ENCODE measurements at places on chromosomes 6 and 20.
A peak's percentile ranks its signal among the peaks of the same experiment; 100 is the strongest.

DNA sequence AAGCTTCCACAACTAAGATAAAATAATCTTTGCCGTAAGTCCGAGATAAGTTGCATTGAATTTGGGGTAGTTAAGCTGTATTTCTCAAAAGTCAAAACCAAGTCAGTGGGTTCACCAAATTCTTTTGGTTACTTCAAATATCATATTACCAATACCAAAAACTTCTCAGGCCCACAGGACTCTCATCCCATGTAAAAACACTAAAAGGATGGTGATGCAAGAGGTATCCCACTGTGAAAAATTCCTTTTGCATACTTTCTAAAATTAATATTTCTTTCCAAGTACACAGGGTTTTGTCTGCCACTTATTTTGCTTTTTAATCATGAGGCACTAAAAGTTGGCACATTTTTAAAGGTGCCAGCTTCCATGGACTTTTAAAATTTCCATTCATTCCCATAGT, 151.3 kb downstream of the GJA10 start:
- DNase-seq, result no peak

DNA sequence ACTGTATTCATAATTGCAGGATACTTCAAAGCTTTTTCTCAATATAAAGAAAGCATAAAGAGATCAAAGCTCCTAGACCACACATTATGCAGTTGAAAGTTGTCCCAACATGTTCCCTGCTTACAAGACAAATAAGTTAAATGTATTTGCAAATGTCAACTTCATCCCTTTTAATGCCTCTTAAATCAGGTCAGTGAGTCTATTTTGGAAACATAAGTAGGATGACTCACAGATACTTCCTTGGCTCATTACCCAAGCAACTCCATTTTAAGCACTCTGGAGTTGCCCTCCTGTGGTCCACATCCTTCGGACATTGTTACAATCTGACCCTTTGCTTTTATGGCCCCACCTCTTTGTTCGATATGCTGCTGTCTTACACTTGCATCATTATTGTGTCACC, 162.0 kb downstream of the FAXC start:
- DNase-seq, result no peak

DNA sequence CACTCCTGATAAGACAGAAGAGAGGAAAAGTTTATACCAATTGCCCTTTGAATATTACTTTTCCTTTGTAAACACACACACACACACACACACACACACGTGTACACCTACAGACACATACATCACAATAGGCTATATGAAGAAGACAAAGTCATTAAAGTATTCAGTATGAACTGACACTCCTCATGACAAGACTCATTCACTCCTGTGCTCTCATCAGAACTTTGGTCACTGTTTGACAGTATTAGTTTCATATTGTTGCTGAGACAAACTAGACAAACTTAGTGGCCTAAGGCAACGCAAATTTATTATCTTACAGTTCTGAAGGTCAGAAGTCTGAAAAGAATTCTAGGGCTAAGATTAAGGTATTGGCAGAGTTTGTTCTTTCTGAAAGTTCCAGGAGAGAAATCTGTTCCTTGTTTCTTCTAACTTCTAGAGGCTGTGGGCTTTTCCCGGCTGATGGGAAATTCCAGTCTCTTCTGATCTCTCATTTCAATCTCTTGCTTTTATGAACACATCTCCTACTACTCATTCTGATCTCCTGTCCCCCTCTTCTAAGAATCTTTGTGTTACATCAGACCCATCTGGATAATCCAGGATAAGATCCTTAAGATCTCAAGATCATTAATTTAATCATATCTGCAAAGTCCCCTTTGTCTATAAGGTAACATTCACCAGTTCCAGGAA, 171.3 kb downstream of the HACE1 start:
- DNase-seq, result no peak

DNA sequence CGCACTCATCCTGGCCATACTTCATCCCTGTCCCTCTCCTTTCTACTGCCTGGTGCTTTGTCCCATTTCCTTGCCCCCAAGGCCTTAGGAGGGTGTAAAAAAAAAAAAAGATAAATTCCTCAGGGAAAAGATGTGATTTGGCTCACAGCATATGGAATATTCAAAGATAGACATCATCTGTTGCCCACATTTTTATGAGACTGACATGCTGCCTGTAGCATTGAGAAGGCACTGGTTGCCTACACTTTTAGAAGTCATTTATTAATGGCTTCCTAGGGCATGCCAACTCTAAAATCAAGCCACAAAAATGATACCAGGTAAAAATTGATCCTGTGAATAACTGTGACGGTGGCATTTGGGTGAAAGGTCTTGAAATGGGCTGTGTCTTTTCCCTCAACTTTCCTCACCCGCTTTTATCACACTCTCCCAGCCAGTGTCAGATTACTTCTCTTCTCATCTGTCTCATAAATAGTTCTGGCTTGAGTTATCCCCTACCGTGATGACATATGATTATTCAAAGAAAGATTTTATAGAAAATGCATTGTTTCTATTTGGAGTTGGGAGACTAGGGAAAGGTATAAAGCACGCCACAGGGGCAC, 139.4 kb downstream of the CARMIL1 start:
- DNase-seq, result peak; percentile 18

DNA sequence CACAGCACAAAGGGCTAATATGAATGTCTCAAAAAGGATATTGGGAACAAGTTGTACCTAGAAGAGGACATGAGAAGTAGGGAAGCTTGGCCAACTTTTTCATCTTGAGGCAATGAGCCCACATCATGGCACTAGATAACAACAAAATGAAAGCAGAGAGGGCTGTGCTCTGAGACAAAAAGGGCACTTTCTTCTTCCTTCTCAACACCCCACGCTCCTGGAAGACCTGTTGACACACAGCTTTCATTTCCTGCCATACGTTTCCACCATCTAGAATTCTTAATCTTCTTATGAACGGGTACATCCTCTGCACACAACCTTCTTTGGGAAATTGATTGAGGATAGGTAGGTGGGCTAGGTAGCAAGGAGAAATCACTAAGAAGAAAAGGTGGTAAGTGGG, 187.8 kb upstream of the STXBP5 start:
- DNase-seq, result no peak

DNA sequence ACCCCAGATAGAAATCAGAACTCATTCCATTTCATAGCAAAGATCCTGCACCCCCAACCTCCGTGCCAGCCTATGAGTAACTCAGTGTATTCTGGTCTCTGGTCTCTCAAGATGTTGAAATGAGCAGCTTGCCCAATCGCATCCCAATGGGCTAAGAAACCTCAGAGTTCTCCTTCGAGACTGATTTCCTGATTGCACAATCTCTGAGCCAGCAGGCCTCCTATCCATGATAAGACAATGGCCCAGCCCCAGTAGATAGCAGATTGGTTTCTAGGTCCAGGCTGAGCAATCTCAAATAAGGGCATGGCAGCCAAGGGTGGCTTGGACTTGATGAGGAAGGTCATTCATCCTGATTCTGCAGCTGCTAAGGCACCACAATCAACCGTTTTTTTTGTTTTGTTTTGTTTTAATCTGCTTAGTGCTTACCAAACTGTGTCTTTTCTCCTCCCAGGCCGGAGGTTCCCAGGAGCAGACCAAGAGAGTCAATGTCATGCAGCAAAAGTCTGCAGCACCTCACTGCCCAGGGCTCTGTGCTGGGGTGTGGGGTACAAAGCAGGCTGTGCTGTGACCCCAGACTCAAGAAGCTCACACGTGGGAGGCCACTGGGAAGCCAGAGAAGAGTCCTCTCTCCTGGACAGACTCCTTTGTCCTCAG, 125.1 kb upstream of the NXT1 start:
- peak; percentile 97 for DNase-seq

DNA sequence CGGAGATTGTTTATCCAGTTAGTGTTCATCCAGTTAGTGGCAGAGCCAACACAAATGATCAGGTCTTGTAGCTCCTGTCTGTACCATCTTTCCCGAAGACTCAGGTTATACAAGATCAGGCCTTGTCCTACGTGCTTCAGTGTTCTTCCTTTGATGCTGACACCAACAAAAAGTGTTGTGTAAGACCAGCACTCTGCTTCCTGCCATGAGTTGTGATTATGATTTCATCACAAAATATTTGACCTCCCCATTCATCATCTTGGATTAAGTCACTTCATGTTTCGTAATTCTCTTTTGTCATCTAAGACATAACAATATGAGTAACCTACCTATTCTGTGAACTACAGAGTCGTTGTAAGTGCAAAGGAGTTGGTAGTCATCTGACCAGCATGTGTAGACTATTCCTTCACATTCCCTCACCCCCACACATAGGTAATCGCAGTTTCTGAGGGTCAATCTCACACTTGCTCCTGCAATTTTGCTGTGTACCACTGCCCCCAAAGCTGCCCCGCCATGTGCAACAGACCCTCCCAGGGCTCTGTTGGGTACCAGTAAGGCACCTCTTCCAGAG, 135.6 kb upstream of the SLC22A23 start:
- peak; percentile 94 for DNase-seq

DNA sequence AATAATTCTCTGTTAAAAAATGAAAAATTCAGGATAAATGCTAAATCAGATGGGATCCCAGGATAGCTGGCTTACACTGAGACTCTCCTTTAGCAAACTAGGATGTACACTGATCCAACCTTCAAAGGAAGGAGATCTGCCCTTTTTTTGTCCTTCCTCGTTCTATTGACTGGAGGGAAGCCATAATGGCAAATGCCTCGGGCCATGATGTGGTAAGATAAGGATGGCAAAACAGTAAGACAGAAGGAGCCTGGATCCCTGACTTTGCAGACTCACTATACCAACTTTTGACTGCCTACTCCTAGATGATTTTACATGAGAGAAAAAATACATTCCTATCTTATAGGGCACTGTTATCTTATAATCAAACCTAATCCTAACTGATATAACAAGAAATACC, 156.9 kb upstream of the BEND3 start:
- no peak for DNase-seq

DNA sequence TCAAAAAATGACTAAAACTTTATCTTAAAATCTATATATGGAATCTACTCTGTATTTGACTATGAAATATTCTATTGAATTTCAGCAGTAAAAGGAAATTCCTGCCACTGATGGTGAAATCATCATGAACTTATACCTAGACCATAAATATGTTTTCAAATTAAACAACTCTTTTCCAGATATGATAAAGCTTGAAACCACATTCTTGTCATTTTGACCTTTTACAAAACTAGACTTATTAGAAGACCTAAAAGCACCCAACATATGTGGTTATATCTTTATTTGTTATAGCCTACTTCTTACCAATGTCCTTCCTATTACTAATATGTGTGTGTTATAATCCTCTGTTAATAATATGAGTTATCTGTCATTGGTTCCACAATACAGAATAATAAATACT, 35.3 kb downstream of the FRK start:
- DNase-seq, result no peak

- DNase-seq, result no peak
These were observed 106.2 kb downstream of the DTD1 start for GRCh38 chr20:18694071-18694470.

- peak; percentile 43 for DNase-seq
These were observed 105.6 kb downstream of the PREX1 start for GRCh38 chr20:48722002-48722731.

DNA sequence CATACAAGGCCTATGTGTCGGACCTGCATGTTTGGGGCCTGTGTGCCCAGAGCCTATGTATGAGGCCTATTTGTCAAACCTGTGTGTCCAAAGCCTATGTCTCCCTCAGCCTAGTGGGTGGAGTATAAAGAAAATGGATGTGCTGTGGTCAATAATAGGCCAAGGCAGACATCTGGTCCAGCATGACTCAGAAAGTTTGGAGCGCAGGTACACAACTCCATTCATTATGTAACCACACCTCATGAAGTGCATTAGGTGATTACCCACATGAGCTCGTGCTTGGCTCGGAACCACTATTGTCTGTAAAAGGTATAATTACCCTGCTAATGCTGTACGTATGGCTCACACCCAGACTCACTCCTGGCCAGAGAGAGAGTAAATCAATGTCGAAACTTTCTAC, 302.4 kb upstream of the POU3F2 start:
- DNase-seq, result no peak

- peak; percentile 52 for DNase-seq
These were observed 23.9 kb downstream of the FLRT3 start for GRCh38 chr20:14313341-14314020.

GRCh38 chr6:10177704-10178103, 237.2 kb downstream of the TFAP2A start:
- DNase-seq, result peak; percentile 42

GRCh38 chr6:157211603-157212455, 111.5 kb downstream of the TMEM242 start:
- no peak for DNase-seq

- no peak for DNase-seq
These were observed 661 bp downstream of the FNDC11 start for GRCh38 chr20:63554361-63555278.

DNA sequence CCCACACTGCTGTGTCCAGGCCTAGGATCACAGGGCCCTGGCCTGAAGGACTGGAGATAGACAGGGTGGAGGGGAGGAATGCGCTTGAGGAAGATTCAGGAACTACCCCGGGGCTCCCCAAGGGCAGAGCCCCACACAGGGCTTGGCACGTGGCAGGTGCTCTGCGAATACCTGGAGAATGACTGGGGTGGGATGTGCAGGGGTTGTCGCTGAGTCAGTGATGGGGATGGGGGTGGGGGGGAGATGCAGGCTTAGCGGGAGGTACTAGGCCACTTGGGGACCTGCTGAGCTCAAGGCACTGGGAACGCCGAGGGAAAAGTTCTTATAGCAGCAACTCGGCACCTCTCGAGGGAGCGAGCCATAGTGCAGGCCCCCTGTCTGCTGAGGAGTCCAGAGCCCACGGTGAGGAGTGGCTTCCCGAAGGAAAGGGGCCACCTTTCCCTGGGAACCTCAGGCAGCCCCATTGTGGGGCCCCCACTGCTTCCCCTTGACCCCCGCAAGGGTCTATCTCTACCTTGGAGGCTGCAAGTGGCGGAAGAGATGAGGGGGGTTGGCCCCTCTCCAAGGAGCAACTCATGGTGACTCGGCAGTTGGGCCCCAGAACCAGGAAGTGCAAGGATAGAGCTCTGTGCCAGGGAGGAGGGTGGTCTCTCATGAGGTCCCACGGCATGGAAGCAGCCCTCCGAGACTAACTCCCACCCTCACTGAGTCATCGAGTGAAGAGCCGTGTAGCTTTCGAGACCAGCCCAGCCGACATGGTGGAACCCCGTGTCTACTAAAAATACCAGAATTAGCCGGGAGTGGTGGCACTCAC, 33.1 kb downstream of the SRC start:
- no peak for DNase-seq

- DNase-seq, result no peak
These were observed 76.8 kb upstream of the GATA5 start for GRCh38 chr20:62552613-62553012.

- DNase-seq, result no peak
These were observed 42.2 kb upstream of the UST start for GRCh38 chr6:148704400-148705246.

GRCh38 chr6:49855221-49855620, 11.1 kb downstream of the CRISP1 start:
- no peak for DNase-seq
